ENCODE measurements at places on chromosomes 7 and 10.

DNA sequence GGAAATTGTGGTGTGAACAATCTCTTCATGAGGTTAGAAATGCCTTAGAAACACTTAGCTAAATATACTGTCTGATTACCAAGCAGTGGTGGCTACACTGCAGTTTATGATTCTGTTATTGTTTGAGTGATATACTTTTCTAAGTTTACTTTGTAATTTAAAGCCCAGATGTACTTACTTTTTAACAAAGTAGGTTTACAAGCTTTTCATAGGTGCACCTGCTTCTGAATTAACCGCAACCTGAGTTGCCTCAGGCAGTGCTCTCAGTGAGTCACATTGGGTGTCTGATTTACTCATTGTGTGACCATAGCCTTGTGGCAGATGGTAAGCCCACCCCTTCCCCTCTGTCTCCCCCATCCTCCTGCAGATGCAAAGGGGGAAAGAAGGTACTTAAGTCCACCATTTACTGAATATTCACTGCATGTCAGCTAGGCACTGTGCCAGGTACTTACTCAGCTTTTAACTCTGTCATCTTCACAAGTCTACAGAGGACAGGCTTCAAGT lies 9.0 kb downstream of the MTURN start:
- peak; percentile 87 for DNase-seq

- DNase-seq, result peak; percentile 39
Measured at GRCh38 chr10:3783682-3784432, 1.2 kb downstream of the KLF6 start.

DNA sequence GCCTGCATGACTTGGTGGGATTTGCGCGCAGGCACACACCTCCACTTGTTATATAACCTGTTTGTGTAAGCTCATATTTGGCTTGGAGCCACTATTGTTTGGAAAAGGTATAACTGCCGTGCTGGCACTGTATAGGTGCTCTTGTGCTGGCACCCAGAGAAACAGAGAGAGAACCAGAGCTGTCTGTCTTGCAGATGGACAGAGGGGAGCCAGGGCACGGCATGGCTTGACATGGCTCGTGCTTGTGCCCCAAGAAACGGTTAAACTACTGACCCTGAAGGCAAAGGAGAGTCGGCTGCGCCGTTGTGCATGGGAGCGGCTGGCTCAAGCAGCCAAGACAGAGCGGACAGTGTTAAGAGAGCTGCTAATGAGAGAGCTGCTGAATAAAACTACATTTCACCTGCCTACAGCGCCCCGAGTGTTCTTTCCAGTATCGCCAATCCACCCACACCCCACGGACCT lies 23.2 kb downstream of the RAPGEF5 start:
- DNase-seq, result peak; percentile 38

- no peak for DNase-seq
Measured at GRCh38 chr7:114760477-114760876, 161.4 kb upstream of the MDFIC start.

- DNase-seq, result no peak
Measured at GRCh38 chr7:54292171-54292925, 249.8 kb upstream of the VSTM2A start.

- no peak for DNase-seq
Measured at GRCh38 chr7:44476313-44476712, 14.1 kb downstream of the NUDCD3 start.

GRCh38 chr7:80136261-80137055 lies 1.8 kb downstream of the GNAI1 start:
- DNase-seq, result peak; percentile 61

DNA sequence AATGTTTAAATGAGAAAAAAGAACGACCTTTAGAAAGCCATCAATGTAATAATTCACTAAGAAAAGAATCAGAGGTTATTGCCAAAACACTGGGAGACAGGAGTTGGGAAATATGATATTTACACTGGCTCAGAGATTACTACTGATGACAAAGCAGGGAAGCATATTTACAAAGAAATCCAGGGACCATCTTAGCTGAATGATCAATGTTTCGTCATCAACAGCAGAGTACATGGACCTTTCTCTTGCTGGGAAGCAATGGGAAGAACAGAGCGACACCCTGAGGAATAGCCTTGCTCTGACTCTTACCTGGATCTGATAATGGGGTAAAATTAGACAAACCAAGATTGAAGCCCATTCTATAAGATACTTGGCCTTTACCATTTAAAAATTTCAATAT lies 1293.5 kb downstream of the XPNPEP1 start:
- DNase-seq, result no peak
